ENCODE measurements at places on chromosomes 6 and 20.

- no peak for DNase-seq
Measured at GRCh38 chr20:44501448-44501847, 20.4 kb downstream of the SERINC3 start.

GRCh38 chr6:157281570-157281969, 41.7 kb downstream of the TMEM242 start:
- no peak for DNase-seq

GRCh38 chr20:36532388-36532787, 8.9 kb upstream of the MYL9 start:
- no peak for DNase-seq

DNA sequence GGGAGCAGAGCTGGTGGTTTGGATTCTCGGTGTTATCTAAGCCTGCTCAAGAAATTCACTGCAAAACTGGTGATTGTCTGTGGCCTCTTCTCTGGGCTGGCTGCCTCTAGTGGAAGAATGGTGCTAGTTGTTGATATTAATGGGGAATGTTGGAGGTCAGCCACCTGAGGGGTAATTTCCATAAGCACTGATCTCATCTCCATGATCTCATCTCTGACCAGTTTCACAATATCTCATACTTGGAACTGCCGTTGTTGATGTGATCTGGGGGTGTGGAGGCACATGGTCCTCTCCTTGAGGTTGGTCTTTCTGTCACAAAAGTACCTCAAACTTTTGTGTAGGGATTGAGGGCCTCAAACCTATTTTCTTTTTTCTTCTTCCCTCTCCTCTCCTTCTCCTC, 102.6 kb downstream of the CD109 start:
- DNase-seq: no peak

DNA sequence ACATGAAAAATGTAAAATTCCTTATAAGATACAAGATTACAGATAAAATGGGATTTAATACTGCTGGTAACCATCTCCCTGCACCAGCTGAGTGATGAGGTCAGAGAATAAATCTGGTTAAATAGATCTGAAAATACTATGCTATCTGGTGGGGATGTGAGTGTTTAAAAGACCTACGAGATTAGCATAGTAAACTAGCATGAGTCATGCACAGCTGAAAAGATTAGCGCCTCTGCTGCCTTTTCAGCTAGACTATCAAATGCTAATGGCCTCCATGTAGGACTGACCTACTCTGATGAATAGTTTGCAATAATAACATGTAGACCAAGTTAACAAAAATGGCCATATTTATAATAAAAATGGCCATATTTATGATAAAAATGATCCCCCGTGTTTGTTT, 553.3 kb downstream of the C6orf118 start:
- DNase-seq: no peak

DNA sequence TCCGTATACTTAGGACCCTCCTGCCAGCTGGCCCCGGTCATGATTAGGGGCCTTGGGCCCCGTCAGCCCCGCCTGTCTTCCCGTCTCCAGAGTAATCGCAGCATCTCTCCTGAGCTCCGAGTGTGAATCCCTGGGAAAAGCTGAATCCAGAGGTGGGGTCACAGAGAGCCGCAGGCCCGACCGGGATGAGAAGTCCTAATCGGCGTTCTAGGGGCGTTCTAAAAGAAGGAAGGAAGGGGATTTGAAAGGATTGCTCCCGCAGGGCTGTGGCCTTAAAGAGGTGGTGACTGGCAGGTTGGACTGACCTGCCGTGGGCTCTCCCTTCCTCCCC, 371 bp downstream of the HMGN4 start:
- no peak for DNase-seq

DNA sequence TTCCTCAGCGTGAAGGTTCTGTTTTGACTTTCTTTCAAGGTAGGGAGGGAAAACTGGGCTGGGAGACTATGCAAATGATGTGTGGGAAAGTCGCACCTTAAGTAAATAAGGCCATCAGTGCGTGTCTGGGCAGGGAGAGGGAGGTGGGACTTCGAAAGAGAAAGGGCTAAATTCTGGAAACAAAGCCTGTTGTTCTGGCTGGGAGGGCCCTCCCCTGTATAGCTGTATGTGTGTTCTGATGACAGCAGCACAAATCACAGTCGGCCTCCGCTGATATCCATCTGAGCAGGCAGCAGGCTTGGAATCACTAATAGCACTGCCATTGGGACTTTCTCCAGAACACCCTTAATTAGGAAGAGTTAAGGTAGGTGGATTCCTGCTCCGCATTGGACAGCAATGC, 19.2 kb downstream of the JAG1 start:
- no peak for DNase-seq

- no peak for DNase-seq
Measured at GRCh38 chr20:23628402-23629016, 9.2 kb downstream of the CST3 start.

DNA sequence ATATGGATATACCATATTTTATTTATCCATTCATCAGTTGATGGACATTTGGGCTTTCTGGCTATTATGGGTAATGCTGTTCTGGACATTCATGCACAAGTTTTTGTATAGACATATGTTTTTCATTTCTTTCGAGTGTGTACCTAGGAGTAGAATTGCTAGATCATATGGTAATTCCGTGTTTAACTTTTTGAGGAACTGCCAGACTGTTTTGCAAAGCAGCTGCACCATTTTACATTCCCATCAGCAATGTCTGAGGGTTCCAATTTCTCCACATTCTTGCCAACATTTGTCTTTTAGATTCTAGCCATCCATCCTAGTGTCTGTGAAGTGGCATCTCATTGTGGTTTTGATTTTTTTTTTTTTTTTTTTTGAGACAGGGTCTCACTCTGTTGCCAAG, 20.8 kb downstream of the SRC start:
- no peak for DNase-seq

GRCh38 chr6:17415321-17415720, 21.9 kb downstream of the CAP2 start:
- no peak for DNase-seq

GRCh38 chr20:37885593-37886503, 17.1 kb upstream of the VSTM2L start:
- no peak for DNase-seq

DNA sequence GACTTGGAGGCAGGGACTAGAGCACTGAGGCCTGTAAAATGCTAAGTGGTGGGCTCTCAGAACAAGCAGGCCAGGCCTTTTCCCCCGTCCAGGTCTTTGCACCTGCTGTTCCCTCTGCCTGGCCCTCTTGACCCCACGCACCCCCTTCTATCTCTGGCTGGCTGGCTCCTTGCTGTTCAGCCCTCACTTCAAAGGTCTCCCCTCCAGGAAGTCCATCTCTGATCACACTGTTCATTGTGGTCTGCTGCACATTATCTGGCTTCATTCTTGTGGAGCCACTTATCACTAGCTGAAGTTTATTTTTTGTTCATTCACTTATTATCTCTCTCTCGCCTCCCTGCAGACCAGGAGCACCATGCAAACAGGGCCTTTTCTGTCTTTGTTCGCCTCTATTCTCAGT, 24.5 kb downstream of the SLC13A3 start:
- DNase-seq: no peak

- DNase-seq: peak; percentile 46
Measured at GRCh38 chr20:32189691-32190615, 17.6 kb downstream of the PLAGL2 start.

DNA sequence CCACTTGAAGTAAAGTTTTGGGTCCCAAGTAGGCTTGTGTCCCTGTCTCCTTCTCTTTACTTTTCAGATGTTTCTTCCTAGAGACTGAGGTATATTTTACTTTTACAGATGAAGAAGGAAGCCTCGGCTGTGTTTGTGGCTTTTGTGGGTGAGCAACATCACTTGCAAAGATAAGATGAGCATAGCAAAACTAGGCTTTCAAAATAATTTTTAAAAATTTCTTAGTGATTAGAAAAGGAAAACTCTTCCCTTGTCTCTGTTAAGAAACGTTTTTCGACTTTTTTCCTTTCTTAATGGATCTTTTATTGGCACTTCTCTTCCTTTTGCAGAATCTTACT, 7.6 kb downstream of the PTPN1 start:
- DNase-seq: peak; percentile 18

GRCh38 chr20:17612992-17613327, 43.1 kb downstream of the DSTN start:
- no peak for DNase-seq

DNA sequence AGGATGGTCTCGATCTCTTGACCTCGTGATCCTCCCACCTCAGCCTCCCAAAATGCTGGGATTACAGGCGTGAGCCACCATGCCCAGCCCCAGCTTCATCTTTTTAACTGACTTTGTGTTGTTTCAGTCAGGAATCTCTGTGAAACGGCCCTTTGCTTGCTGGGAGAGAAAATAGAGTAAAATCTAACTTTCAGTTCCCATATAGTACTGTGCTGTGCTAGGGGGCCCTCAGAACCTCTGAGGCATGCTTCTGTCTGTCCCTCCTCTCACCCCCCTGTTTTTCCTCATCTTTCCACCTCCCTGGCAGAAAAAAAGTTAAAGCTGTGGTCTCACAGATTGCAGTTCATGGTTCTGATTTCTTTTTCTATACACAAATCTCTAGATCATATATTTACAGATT, 48.4 kb downstream of the LRP11 start:
- no peak for DNase-seq

DNA sequence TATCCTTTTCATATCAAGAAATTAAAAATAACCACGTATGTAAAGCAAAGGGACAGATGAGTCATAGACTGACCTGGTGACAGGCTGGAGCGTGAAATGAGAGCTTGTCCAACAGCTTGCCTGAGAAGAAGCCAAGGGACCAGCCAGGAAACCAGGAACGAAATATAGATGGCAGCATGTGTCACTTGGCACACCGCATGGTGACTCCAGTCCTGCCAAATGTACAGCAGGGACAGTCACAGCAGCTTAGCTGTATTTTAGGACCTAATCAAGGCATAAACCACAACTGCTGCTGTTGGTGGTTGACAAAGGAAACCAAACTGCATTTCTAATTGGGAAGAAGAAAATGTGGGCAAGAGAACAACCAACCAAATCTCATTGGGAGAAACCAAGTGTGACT, 755.0 kb downstream of the TFAP2A start:
- no peak for DNase-seq

DNA sequence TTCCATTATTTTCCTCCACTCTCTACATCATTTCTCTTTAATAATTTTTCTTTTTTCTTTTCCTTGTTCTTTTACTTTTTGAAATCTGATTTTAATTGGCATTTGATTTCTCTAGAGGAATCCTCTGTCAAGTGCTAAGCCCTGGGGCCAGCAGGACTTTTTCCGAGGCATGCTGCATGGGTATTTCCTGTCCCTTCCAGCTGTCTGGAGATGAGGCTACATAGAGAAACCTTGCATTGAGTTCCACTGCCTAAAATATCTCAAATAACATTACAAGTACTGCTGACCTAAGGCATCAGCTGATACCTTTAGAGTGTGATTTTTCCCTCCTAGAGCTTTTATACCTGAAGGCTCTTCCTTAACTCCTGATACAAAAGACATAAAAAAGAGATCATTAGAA, 6.2 kb downstream of the RNF217 start:
- no peak for DNase-seq

DNA sequence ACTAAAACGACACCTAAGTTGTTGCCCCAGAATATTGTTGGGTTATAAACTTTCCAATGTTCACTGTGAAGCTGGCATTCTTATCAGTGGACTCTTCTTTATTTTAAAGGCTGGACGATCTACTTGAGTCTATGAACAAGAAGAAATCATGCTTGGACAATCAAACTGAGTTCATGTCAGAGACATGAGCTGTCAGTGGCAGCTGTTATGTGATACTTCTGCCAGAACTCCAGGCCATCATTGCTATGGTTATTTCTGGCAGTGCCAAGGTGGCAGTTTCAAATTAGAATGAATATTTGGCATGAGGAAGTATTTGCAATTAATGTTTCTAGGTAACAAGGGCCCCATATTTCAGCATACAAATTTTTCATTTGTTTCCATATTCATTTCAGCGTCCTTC, 417.3 kb downstream of the LMBRD1 start:
- no peak for DNase-seq

DNA sequence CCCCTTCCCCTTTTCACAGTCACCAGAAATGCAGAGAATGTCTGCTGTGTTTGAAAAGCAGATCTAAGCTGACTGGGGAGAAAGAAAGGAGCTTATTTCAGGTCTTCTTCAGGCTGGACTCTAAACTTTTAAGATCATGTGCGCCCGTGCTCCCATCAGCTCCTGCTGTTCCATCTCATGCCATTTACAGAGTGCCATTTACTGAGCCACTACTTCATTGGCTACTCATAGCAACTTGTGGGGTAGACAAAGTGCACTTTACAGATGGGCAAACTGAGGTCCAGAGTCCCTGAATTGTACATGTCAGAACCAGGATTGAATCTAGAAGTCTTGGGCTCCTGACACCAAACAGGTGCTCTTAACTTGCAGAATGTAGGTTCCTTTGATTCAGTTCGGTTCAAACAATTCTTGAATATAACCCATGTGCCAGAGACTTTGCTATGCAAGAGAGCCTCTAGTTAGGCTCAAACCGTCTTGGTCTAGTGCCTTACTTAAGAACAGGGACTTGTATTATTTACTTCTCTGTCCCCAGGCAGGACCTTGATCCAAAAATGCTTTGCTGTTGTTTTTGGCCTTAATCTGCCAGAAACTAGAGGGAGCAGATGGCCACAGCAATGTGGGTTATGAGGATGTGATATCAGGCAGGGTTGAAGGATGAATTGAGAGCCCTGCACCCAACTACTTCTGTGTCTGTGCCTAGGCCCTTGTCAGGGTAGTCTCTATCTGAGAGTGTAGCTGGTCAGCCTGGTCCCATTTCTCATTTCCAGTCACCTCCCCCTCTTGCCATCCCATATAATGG, 56.4 kb downstream of the RALY start:
- no peak for DNase-seq

GRCh38 chr20:58677079-58677604, 15.5 kb upstream of the NPEPL1 start:
- no peak for DNase-seq

DNA sequence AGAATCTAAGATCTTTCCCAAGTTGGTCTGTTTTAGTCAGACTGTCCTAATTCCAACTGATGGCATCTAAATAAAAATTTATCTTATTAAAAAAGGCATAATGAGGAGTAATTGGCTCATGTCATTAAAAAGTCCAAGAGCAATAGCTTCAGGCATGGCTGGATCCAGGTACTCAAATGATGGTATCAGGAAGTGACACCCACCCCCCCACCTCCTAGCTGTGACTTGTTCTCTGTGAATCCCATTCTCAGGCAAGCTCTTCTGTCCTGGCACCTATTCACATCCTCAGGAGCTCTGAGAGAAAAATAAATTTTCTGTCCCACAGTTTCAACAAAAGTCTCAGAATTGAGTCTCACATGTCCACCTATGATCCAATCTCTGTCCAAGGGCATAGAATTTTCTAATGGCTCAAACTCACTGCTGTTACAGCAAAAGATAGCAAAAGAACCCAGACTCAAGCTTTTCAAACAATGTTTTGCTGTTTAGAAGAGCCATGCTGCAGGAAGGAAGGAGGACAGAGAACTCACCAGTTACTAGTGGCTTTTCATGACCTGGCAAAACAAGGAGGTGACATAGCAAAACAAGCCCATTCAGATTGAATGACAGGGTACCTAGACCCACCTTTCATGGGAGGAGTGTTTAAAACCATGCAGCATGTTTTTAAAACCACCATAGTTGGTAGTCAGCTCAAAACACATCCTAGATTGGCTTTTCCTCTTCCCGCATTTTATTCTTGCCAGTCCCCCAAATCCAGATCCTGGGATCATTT, 496.1 kb downstream of the PREX1 start:
- no peak for DNase-seq

- no peak for DNase-seq
Measured at GRCh38 chr20:23116311-23117089, 30.4 kb upstream of the CD93 start.
